ENCODE measurements at places on chromosomes 3 and 15.
A peak's percentile ranks its signal among the peaks of the same experiment; 100 is the strongest.

- DNase-seq: no peak
Observed at GRCh38 chr3:40546816-40547215, 22.1 kb downstream of the ZNF621 start.

GRCh38 chr3:32177702-32178198 lies 60.7 kb upstream of the CMTM8 start:
- peak; percentile 85 for DNase-seq

- no peak for DNase-seq
Observed at GRCh38 chr3:111801693-111802092, 57.4 kb upstream of the PHLDB2 start.

DNA sequence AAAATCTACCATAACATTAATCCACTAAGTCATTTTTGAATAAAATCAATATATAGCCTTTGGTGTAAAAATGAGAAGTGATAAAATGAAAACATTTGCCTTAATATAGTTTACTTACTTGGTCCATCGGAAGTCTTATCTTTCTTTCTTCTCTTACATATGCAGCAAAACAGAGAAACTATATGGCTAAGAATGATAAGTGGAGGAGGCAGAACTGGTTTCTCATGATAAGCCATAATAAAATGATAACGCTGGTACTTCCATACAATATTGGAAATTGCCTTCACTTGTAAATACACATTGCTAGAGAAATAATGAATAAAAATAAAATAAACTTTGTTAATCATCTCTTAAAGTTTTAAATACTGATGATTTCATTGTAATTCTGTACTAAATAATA lies 47.8 kb upstream of the USP50 start:
- no peak for DNase-seq

DNA sequence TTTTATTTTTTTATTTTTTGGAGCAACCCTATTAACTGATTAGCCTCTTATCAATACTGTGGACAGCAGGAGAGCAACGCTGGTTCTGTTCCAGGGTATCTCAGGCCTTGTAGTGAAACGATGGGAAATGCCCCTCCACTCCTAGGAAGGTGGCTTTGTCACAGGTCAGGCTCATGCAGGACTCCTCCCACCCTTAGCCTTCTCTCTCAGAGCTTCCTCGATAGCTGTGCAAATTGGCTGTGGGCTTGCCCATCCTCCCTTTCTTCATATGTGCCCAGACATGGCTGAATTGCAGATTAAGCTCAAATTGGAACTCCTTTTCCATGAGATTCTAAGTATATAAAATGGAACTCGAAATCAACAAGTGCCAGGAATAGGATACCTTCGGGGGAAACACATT lies 38.5 kb downstream of the TMEM41A start:
- DNase-seq: no peak

DNA sequence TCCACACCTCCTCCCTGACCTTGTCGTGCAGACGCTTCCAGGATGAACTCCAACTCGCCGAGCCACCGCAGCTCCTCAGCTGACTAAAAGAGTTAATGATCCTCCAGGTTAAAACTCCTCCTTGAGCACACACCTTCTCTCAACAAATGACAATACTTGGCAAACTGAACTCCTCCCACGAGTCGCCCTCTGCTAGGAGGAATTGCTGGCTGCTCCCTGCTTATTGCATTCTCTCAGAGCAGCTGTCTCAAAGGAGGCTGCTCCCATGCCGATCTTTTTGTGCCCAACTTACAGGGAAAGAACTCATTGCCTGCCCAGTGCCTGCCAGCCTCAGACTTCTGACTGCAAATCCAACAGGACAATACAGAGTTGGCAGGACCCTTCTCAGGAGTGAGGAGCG lies at the start of gene ATP13A4:
Gene ATP13A4 (minus strand): TSS at position 85 of the 400 bp plus-strand sequence. CDS start 96 bp downstream, outside the sequence.
- no peak for DNase-seq

- DNase-seq: no peak
Observed at GRCh38 chr3:111907151-111907550, 48.1 kb downstream of the PHLDB2 start.

DNA sequence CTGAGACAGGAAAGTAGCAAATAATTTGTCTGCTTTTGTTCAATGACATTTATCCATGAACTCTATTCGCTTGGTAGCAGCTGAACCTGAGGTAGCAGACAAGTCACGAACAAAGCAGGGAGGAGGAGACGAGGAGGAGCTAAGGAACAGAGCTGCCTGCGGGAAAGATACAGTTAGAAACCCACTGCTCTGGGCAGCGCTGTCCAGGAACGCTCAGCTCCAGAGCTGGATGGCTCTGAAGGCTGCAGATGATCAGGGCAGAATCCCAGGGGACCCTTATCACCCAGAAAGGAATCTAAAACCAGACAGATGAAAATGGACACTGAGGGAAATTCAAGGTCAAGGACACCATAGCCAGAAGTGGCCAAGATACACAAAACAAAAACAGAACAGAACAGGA lies 257.8 kb downstream of the CD47 start:
- DNase-seq: no peak

DNA sequence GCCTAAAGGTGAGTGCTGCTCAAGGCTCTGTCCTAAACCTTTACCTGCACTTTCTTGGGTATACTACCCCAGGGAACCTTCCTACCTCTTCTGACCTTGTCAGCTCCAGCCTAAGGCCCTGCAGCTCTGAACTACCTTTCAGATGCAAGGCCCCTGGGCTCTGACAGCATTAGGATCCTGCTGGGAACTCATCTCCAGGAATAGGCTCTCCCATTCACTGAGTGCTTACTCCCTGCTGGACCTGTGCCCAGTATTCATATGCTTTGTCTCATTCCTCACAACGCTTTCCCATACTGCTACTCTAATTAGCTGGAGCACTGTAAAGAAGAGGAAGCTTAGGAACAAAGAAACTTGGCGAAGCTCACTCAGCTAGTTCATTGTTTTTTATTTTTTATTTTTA lies 53.8 kb upstream of the RAB6B start:
- DNase-seq: no peak

DNA sequence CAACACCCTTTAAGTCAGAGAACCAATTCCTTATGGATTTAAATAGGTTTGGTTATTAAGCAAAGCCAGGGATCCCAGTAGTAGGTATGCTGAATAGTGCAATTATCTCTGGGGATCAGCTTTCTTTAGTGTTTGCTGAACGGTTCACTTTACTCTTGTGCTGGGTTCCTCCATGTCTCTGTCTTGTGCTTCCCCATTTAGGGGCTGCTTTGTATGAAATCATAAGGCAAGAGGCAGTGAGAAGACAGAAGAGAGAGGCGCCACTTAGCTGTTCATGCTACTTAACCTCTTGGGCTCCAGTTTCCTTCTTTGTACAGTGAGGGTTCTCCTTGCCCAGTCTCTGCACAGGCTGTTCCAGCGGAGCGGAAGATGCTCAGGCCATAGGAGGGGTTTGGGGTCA lies 3.5 kb downstream of the ST6GAL1 start:
- DNase-seq: no peak

DNA sequence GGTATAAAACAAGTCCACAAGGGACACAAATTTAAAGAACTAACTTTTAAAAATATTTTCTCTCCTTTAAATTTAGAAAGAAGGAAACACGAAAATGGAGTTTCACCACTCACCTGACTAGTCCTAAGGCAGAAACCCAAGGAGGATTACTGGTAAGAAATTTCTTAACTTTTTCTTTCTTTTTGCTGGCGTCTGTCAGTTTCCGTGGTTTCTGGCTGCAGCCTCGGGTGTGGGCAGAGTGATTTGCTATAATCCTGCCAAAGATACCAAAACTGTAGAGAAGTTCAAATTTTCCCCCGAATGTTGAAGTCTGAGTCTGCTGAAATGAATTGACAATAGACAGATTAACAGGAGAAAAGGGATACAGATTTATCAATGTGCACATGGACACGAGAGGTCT lies 843.6 kb upstream of the ALCAM start:
- no peak for DNase-seq

DNA sequence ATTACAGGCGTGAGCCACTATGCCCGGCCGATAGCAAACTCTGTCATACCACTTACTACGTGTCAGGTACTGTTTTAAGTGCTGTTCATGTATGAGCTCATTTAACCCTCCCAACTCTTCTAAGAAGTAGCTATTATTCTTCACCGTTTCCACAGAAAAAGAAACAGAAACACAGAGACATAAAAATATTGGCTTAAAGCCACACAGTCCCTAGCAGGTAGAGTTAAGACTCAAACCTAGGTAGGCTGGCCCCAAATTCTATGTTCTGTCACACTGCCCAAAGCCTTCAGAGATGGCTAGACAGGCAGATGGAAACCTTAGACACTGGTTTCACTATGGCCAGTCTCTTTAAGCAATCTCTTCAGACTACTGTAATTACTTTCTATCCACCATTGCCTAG lies 149.8 kb upstream of the KCNMB2 start:
- no peak for DNase-seq

GRCh38 chr15:70323111-70323851 lies 225.6 kb upstream of the TLE3 start:
- no peak for DNase-seq

- DNase-seq: no peak
Observed at GRCh38 chr3:21790466-21790865, 39.5 kb upstream of the ZNF385D start.

- DNase-seq: no peak
Observed at GRCh38 chr15:93866948-93867347, 364.4 kb upstream of the MCTP2 start.

DNA sequence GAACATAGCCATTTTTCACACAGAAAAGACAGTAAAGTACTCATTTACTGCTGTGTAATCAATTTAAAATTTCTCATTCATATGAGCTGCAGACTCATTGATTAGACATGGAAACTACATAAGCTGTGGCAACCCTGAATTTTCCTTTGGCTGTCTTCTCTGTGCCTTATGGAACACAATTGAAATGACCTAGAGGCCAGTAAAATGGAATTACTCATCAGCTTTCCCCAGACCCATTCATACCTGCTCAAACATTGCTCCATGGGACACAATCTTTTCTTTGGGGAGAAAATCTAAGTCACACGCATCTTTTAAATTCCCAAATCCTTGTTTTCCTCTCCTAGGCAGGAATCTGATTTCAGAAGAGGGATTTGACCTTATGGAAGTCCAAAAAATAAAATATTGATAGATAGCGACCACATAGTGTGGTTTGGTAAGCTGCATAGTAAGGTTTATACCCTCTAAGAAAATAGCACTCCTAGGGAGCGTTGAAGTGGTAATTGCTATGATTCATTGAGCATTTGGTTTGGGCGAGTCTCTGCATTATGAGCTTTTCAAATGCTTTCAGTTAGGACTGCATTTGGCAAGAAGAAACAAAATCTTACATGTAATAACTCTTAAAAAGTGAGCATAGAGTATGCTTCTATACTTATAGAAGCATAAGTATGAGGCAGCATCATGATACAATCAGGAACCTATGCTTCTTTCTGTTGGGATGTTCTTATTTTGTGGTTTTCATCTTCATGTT lies 243.4 kb upstream of the GADL1 start:
- no peak for DNase-seq

Measured in HuH-7 (cell line).